ENCODE measurements at places on chromosomes 3 and 15.
A peak's percentile ranks its signal among the peaks of the same experiment; 100 is the strongest.

DNA sequence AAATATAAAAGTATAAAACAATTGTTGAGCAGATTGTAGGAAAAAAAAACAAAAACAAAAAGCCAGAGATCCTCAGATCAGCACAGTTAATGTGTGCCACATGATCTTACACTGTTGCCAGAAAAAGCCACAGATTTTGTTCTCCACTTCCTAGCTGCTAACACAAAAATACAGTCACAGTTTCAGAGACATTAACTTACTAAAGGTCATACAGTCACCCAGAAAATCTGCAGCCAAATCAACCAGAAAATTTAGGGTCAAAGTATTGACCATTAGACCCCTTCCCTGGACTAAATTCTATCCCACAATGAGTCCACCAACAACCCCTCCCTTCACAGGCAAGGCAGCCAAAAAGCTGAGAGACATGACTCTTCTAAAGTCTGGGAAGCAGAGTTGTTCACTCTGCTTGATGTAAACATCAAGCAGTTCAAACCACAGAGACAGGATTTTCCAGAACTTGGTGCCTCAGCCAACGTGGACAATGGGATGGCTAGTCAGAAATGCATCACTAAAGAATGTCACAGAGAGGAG lies 59.1 kb downstream of the SST start:
- no peak for DNase-seq

- DNase-seq: no peak
Observed at GRCh38 chr3:191100516-191100915, 98.5 kb upstream of the OSTN start.

DNA sequence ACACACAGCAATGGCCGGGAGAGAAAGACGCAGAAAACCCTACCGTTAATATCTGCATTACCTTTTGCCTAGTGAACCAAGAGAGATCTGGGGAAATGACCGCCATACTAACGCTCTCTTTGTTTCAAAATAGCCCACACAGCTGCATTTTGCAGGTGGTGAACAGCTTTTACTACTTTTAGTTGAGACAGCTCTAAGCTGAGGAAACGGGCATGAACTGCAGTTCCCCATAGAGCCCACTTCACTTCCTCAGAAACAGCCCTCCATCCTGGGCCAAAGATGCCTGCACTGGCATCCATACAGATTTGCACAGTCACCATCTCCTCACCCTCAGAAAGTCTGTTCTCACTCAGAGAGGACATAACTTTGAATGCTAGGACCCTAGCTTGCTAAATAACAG lies 45.0 kb downstream of the ZNF860 start:
- DNase-seq: no peak

DNA sequence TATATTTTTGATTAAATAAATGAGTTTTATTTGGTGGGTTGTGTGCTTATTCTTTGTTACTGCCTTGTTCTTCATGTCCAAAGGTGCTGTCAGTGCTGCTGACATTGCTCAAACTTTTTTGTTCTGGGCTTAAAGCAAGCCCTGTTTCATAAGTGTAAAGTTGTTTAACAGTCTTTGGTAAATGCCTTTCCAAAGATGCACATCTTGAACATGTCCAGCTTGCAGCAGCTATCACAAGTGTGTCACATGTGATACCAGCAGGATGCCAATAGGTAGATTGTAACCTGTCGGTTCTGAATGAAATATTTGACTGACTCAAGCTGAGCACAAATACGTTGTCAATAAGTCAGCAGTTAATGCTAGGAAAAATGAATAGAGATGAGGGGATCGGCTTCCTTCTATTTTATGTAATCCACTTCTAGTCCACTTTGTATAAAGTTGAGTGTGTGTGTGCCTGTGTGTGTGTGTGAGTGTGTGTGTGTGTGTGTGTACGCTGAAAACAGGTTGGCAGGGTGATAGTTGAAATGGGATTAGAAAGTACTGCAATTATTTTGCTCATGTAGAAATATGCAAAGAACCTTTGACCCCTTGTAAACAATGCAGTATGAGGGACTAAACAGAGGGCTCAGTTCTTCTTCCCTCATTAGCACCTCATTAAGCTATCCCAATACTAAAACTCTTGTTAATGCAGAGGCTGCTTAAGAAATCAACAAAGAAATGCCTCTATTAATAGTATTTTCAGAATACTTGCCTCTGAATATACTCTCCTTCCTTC lies 986.5 kb downstream of the TUSC7 start:
- no peak for DNase-seq

GRCh38 chr3:73734211-73735089 lies 109.7 kb upstream of the PDZRN3 start:
- DNase-seq: no peak

DNA sequence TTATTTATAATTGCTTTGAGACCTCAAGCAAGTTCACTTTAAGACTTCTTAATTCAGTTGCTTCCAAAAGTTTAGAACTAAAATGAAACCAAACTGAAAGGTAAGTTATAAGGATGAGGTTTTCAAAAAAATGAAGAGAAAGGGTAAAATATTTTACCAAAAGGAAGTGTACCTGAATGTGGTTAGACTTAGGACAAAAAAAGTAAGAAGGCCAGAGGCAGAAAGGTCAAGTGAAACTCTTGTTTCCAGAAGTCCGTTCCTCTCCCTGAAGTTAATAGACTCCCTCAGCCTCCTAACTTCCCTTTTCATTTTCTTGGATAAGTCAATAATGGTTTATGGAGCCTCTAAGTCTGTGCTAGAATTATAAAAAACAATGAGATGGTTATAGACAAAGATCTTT lies 16.6 kb downstream of the BTLA start:
- DNase-seq: no peak

DNA sequence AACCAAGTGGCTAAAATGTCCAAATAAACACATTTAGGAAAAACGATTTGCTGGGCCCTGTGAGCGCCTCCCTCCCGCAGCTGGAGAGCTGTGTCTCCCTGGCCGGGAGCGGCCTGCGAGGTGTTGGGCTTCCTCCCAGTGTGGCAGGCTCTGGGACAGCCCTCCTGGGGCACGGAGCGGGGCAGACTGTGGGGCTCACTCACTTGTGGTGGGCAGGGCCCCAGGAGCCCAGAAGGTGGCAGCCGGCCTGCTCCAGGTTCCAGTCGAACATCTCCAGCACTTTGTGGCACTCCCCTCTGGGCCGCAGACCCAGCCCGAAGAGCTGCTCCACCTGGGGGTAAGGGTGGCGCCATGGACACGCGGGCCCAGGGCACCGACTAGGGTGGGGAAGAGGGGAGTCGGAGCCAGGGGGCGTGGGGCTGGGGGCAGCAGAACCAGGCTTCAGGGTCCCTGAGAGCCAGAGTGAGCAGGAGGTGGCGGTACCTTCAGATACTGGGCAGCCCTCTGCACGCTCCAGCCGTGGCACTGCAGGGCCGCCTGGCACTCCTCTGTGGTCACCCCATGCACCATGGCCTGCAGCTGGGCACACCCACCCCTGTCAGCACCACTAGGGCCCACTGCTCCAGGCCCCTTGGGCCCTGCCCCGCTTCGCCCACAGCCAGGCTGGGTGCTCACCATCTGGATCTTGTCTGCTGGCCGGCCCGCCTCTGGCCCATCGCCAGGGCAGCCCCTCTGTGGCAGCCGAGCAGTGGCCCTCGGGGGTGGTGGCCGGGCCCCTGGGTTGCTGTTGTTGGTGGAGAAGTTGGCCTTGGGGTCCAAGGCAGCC lies 41.5 kb downstream of the TNK2 start:
- DNase-seq: no peak

GRCh38 chr3:38980938-38981337 lies 70.8 kb downstream of the SCN11A start:
- DNase-seq: no peak

- DNase-seq: no peak
Observed at GRCh38 chr3:140296796-140297352, 361.9 kb downstream of the CLSTN2 start.

GRCh38 chr3:132916096-132916495 lies 122.1 kb upstream of the TMEM108 start:
- DNase-seq: no peak

- no peak for DNase-seq
Observed at GRCh38 chr3:52774901-52775864, 2.2 kb upstream of the ITIH1 start.

DNA sequence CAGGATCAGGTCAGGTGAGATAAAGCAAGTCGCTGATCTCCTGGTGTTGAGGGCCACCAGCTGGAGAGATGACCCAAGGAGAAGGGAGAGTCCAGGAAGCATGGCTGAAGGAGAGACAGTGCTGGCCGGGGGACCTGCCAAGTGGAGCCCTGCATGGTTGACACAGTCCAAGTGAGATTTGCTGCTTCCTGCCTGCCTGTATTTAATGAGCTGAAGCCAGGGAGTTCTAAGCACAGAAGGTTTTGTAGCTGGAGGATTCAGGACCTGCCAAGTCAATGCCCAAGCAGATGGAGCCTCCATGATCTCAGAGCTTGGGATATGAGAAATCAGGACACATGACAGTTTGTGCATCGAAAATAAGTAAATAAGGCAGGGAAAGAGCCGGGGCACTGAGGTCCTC lies 125.6 kb downstream of the SRGAP3 start:
- no peak for DNase-seq

DNA sequence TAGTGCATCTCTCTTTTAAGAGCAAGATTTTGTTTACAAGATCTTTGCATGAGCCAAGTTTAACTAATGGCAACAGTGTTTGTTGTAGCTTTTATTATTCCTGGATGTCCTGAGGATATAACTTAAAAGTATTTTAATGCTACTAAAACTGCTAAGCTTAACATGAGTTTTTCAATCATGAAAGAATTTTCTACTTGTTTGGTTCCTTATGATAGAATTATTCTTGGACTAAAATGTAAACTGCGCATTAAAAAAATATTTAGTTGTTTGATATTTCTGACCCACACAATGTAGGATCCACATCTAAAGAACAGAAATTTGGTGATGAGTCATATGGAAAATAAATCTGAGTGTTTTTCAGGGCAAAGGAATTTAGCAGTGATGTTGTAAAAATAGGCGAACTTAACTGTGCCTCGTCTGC lies 70.8 kb downstream of the RAP2B start:
- no peak for DNase-seq

DNA sequence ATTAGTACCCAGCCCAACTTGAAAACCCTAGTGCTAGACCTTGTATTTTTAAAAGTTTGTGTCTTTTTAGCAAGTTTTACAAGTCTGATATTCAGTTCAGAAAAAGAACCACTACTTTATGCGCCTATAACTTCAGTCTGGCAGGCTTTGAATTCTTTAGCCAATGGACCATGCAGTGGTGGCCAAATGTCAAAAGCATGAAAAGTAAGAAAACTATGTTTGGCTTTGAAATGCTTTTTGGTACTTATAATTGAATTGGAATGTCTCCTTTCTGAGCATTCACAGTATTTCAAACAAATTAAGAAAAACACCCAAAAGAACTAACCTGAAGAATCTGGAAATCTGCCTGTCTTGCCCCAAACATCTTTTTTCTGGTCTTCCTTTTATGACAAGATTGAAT lies 12.8 kb downstream of the WDR48 start:
- no peak for DNase-seq

DNA sequence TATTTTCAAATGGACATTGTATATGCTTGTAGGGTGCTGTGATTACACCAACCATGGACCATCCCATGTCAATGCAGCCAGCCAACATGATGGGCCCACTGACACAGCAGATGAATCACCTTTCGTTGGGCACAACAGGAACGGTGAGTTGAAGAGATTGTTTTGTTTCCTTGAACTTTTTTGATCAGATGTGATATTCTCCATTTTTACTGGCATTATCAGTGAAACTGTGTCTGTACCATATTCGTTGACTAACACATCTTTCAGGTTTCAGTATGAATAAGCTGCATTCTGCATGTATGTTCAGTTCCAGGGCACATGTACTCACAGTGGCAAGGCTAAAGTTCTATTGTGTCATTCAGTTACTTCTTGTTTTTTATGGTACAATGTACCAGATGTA lies 655.2 kb downstream of the RBMS3 start:
- no peak for DNase-seq

DNA sequence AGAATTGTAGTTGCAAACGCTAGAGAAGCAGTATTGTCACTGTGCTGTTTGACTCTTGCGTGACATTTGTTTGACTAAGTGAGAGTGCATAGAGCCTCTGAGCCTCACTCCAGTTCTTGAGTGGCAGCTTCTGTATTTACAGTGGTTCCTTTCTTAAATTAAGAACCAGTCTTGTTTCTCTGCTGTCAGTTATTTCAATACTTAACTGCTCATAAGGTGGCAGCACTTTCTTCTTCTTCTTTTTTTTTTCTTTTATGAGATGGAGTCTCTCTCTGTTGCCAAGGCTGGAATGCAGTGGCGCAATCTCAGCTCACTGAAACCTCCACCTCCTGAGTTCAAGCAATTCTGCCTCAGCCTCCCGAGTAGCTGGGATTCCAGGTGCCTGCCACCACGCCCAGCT lies 372.1 kb downstream of the LPP start:
- DNase-seq: no peak

- DNase-seq: no peak
Observed at GRCh38 chr3:170117134-170117533, 64.4 kb downstream of the PHC3 start.

DNA sequence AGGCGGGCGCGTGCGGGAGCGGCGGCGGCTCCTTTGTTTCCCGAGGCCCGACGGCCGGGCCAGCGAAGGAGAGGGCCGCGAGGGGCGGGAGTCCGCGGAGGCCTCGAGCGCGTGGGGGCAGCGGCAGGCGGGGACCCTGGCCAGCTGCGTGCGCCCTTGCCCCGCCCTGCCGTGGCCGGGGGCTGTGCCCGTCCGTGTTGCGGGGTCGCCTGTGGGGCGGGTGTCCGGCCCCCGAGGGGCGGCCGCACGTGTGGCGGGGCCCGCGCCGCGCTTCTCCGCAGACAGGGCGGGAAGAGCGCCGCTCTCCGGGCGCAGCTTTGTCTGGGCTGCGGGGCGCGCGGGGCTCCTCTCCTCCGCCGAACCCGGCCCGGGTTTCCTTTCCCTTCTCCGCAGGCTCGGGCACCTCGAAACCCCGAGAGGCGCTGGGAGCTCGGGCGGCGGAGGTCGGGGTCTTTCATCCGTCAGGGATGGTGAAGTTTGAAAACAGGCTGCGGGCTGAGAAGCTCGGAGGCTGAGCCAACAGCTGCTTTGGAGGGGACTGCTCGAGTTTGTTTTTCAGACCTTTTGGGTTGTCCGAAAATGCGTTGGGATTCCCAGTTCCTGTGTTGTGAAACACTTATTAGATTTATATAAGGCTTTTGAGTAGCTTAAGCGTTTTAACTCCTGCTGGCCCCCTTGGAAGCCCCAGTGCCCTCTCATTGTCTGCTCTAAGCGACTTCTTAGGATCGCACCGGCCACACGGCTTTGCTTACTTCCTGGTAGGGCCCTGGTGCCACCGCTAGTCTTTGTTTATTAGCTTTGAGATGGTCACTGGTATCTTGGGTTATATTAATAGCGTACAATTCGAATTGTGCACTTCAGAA lies 817 bp downstream of the USP3 start:
- DNase-seq: peak; percentile 51

- DNase-seq: no peak
Observed at GRCh38 chr3:158379517-158379916, 191.5 kb upstream of the MLF1 start.

GRCh38 chr3:57446318-57446841 lies 97.8 kb downstream of the DNAH12 start:
- DNase-seq: no peak

DNA sequence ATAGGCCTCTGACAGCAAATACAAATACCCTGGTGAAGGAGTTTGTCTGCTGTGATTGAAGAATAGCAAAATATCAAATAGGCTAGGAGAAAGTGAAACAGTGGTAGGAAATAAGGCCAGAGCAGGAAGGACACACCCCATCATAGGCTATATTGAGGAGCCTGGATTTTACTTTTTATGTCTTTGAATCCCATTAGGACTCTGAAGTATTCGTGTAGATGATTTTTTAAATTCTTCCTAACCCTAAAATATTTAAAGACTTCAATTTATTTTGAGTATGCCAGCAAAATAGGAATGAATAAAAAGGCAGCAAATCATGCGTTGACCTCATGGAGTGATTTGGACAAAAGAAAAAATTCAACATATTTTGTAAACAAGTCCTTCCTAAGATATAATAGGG lies 562.8 kb downstream of the NAALADL2 start:
- DNase-seq: no peak

Data from DND-41 (cell line).